ENCODE measurements at places on chromosomes 12 and 14.

GRCh38 chr12:81811061-81811777 lies 52.1 kb upstream of the PPFIA2 start:
- no peak for DNase-seq

DNA sequence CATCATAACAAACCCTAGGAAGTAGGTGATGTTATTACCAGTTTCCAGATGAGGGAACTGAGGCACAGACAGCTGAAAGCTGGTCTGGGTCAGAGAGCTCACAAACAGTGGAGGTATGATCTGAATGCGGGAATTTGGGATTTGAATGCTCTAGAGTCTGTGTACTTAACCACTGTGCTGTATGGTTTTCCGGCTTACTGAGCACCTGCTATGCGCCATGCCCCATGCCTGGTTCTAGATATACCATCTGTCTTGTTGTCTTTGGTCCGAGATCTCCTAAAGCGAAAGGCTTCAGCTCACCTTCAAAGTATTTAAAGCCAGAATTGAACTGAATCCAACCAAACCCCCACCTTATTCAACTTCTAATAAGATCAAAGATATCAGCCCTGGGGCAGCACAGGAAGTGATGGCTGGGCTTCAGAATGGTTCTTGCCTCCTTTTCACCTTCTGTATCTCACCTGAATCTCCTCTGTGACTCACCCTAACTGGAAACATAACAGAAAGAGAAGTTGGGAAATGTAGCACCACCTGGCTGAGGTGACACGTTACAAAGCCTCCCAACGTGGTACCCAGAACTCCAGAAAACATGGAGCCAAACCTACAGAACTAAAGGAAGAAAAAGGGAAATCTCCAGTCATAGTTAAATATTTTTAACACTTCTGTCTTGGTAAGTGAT lies 54.3 kb downstream of the PRMT8 start:
- DNase-seq: no peak

DNA sequence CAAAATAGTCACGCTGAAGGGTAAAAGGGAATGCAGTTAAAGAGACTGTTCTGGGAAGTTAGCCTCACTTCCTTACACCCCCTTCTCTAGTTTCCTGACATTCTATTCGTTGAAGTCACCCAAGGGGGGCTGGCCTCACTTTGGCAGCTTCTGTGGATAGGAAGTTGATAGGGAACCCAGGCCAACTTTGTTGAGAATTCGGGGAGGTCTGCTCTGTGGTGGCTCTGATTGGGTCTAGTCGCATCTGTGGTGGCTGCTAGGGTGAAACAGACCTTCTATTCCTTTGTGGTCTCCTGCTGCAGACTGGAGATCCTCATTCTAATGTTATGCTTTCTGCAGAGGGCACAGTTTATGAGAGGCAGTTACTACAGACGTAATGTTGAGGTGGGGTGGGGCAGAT lies 28.8 kb upstream of the GZMB start:
- no peak for DNase-seq

DNA sequence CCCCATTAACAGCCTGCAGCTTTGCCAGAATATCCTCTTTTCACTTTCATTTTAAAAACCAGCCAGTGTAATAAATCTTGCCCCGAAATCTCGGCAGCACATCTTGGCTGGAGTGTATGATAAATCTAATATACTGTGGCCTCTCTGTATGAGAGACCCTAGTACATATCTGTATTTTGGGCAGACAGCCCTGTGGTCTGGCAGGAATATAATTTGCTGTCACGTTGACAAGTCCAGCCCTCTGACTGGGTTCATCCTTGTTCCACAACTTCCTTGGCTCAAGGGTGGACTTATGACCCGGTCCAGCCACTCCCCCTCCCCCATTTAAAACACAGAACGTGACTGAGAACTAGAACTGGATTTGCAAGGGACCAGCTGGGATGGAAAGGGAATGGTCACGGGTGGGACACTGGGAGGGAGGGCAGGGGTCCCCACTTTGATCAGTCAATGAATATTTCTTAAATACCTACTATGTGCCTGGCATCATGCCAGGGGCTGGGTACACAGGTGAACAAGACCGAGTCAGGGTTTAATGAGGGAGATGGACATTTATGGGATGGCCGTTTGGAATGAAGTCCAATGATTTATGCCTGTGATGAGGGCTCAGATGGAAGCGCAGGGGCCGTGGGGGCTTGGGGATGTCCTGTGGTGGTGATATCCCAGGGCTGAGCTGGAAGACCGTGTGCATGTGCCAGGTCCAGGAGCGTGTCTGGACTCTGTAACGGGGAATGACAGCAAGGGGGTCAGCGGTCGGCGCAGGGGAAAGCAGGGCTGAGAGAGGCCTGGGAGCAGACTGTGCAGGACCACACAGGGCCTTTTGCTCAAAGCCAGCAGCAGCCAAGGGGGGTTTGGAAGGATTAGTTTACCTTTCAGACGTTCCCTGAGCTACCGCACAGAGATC lies 190.5 kb downstream of the PHETA1 start:
- DNase-seq: no peak

GRCh38 chr12:4984344-4984743 lies 59.3 kb upstream of the KCNA5 start:
- DNase-seq: no peak

GRCh38 chr12:89878950-89879349 lies 170.3 kb upstream of the ATP2B1 start:
- DNase-seq: no peak

DNA sequence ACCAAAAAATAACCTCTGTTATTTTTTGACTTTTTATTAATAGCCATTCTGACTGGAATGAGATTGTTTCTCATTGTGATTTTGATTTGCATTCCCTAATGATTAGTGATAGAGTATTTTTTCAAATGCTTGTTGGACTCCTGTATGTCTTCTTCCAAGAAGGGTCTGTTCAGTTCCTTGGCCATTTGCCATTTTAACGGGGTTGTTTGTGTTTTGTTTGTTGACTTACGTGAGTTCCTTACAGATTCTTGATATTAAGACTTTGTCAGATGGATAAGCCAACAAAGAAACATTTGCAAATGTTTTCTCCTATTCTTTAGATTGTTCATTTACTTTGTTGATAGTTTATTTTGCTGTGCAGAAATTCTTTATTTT lies 651.6 kb upstream of the LRFN5 start:
- DNase-seq: no peak
